HS-5 (cell line): ENCODE measurements at places on chromosomes 7 and 10.

- no peak for DNase-seq
These were observed 2.5 kb downstream of the CCDC6 start for GRCh38 chr10:59903871-59904270.

DNA sequence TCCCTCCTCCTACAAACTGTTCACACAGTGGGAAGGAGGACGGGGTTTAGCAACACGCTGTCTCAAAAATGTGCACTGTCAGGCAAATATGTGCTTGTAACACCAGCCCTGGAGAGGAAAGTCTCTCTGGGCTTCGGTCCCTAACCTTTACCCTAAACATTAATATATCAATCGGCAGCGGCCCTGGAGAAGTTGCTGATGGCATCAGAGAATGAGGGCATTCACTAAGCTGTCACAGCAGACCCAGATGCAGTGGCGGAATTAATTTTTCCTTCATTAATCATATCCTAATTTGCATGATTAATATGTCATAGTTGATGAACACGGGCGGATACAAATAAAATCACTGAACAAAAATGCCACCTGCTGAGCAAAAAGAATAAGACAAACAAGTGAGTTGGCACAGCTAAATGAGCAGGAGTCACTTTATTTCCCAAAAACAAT lies 45.2 kb upstream of the INSIG1 start:
- DNase-seq: no peak

DNA sequence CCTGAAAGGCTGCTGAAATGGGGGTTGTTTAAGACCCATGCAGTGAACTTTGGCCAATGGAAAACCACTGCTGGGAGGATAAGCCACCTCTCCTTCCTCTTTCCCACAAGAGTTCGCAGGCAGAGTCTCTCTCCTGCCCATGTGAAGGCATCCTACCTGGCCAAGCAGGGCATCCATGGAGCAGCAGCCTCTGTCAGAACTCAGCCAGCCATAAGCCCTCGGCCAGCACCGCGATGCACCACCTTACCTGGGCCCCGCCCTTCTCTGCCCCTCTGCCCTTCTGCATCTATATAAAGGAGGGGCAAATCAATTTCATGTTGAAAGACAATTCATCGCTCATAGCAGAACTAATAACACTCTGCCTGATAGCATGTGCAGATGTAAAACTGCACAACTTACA lies 6.1 kb upstream of the STK32C start:
- DNase-seq: no peak

- DNase-seq: no peak
These were observed 7.8 kb upstream of the BHLHA15 start for GRCh38 chr7:98203261-98203963.

GRCh38 chr7:43509906-43510305 lies 73.0 kb upstream of the STK17A start:
- DNase-seq: no peak

GRCh38 chr10:117727421-117727820 lies 184.9 kb downstream of the EMX2 start:
- no peak for DNase-seq

DNA sequence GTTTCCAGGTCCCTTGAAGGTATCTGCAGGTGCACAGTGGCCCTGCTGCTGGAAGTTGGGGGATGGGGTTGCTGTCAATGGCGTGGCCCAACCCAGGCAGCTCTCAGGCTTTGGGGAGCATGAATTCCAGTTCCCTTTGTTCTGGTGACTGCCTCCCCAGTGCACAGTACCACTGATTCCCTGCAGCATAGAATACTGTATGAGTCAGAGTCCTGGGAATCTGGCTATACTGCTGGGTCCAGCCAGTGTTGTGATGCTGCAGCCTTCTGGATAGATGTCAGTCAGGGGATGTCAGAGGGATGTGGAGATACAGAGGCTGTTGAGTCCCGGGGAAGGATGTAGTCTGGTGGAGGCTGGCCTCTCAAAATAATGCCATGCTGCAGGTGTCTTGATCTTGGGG lies 99.3 kb downstream of the LANCL2 start:
- DNase-seq: no peak

GRCh38 chr7:2663121-2663886 lies 24.7 kb upstream of the AMZ1 start:
- no peak for DNase-seq

- no peak for DNase-seq
These were observed 34.6 kb downstream of the OAT start for GRCh38 chr10:124384172-124384571.

GRCh38 chr10:131971591-131971990 lies 10.1 kb downstream of the BNIP3 start:
- DNase-seq: no peak

GRCh38 chr7:37079420-37079819 lies 355.1 kb upstream of the AOAH start:
- no peak for DNase-seq

GRCh38 chr10:111593578-111593977 lies 516.7 kb downstream of the ADRA2A start:
- no peak for DNase-seq

- DNase-seq: no peak
These were observed 1053.9 kb downstream of the CNTNAP2 start for GRCh38 chr7:147170341-147171012.

- no peak for DNase-seq
These were observed 23.4 kb upstream of the LIPA start for GRCh38 chr10:89274928-89275327.

DNA sequence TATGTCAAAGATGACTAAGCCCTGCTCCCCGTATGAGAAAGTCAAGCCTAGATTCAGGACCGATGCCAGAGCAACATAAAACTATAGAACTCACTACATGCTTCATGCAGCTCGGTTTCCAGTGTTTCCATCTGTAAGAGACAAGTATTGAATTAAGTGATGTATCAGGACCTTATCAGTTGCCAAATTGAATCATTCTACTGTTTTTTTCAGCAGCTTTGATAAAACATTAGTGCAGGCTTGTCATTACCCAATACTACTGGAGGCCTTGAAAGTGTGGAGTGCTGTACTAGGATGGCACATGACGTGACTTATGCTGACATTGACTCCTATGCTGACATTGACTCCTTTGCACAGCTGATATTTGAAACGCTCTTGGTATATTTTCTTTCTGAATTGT lies 10.8 kb upstream of the NRP1 start:
- DNase-seq: no peak
